ENCODE measurements at places on chromosomes 13 and 19.

GRCh38 chr19:2010135-2010668, 5.3 kb downstream of the BTBD2 start:
- no peak for DNase-seq

- DNase-seq, result no peak
Measured at GRCh38 chr13:77016251-77016812, 10.6 kb downstream of the FBXL3 start.

DNA sequence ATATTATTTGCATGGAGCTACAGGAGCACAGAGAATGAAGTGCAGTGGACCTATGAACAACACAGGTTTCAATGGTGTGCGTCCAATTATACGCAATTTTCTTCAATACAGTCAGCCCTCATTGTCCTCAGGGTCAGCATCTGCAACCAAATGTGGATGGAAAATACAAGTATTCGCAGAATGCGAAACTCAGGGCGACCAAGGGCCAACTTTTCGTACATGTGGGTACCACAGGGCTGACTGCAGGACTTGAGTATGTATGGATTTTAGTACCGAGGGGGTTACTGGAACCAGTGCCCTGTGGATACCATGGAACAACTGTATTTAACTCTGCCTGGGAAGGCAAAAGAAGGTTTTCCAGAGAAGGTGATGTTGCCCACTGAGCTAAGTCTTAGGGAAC, 10.2 kb downstream of the LCP1 start:
- no peak for DNase-seq

DNA sequence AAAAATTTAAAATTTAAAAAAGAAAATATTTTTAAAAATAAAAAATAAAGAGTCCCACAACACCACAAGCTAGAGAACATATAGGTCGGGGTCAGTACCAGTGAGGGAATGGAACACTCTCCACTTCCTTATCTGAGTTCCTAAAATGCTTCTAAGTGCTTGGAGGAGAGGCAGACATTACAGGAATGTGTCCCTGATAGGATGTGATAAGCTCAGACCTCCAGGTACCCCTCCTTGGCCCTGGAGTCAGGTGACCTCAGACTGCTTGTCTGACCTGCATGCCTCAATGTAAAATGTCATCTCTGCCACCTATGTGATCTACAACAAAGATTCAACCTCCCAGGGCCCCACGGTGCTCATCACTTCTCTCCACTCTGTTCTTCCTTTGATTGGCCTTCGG, 2.8 kb downstream of the ZNF814 start:
- no peak for DNase-seq

DNA sequence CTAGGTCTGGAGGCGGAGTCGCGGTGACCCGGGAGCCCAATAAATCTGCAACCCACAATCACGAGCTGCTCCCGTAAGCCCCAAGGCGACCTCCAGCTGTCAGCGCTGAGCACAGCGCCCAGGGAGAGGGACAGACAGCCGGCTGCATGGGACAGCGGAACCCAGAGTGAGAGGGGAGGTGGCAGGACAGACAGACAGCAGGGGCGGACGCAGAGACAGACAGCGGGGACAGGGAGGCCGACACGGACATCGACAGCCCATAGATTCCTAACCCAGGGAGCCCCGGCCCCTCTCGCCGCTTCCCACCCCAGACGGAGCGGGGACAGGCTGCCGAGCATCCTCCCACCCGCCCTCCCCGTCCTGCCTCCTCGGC, at the start of gene SLC5A5:
TSS of gene SLC5A5 (plus strand) at position 68 of the 373 bp plus-strand sequence. CDS start 375 bp downstream, outside the sequence.
- DNase-seq, result no peak

DNA sequence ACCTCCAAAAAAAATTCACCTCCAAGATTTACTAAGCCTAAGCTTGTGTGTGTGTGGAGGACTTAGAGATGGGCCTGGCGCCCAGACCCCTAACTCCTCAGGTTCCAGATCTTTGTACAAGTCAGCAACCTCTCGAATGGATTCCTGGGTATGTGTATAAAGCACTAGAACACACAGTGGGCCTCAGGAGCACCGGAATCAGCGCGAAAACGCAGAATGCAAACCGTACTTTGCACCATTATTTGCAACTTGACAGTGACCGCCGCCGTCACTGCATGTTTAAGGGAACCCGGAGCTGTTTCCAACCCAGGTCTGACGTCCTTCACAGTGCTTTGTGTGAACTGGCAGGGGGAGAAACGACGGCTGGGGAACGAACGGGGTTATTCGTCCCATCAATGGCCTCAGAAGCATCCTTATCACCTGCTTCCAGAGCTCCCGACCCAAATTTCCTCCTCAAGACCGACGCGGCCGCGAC, 688 bp downstream of the ZNF606 start:
- no peak for DNase-seq

DNA sequence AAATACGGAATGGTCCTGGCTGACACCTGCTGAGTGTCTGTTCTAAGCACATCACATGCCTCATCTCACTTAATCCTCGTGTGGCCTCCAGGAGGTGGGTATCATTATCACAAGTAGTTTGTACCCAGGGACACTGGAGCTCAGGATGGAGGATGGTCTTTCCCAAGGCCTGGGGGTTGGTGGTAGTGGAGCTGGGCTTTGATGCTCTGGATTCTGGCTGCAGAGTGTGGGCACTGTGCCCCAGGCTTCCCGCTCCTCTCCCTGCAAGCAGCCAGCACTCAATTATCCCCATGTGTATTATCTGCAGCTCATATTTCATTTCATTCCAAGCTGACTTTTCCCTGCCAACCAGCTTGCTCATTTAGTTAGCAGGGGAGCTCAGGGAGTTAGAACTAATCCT, 52.1 kb downstream of the SIAH3 start:
- no peak for DNase-seq

GRCh38 chr13:57286511-57287098, 119.6 kb downstream of the PRR20E start:
- DNase-seq, result no peak

Data from GM04504 (cell line).